Stimulated activated CD8-positive, alpha-beta memory T cell treated with anti-CD3 and anti-CD28 coated beads, Interleukin-4, amount 100 ng/mL, for 1 hour (primary cell): ENCODE measurements at places on chromosomes 2 and 18.

DNA sequence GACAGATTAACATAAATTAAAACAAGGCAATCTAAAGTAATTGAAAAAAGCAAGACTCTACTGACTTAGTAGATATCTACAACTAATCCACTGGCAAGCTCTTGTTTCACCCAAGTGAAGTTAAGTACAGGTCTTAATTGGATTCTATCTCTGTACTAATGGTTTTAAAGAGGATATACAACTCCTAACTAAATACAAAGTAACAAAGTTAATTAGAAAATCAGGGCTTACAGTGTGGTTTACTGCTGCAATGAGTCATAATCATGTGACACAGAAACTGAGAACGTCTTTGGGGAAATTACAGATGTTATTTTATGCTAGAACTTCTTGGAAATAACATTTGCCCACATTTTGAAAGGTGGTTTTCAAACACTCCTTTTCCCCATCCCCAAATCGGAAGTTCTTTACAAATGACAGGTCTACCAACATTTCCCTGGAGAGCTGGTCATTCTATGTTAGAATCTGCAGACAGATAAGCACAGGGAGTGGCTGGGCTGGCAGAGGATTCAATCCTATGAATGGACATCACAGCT, 245.3 kb downstream of the STK39 start:
- DNase-seq: no peak

- no peak for DNase-seq
These were observed 13.8 kb downstream of the NBAS start for GRCh38 chr2:15547115-15547876.

- no peak for DNase-seq
These were observed 102.4 kb downstream of the LDLRAD4 start for GRCh38 chr18:13320891-13321425.

DNA sequence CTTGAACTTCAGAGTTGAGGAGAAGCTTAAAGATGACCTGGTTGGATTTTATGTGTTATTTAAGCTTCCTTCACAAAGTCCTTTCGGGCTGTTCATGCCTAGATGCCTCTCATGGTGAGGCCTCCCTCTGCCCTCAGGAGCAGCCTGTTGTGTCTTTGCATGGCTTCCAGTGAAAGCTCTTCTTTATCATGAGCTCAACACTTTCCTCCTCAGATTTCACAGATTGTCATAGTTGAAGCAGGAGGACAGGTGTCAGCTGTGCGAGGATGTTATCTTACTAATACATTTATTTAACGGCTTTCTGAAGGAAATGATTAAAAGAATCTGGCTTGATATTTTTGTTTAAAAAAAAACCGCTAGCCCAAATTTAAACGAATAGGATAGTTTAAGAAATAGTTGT, 48.8 kb upstream of the ITSN2 start:
- DNase-seq: no peak

DNA sequence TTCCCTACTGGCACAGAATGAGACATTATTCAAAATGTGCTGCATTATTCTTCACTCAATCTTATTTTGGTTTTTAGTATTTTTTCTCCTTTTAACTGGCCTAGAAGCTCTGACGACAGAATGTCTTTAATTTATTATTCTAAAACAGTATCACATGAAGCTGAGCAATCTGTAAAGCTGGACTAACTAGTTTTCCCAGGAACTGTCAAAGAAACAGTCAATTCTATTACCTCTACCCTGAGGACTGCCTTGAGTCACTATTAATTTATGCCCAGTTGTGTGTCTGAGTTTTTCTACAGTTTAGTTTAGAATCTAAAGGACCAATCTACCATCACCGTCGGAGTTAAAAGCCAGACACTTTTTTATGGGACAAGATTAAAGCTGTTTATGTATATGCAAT, 31.6 kb downstream of the MBD2 start:
- no peak for DNase-seq

GRCh38 chr18:29449424-29449823, 1272.5 kb upstream of the CDH2 start:
- DNase-seq: no peak

GRCh38 chr2:57100436-57100835, 916.6 kb downstream of the CCDC85A start:
- no peak for DNase-seq

GRCh38 chr2:191345788-191346187, 100.6 kb downstream of the MYO1B start:
- no peak for DNase-seq

DNA sequence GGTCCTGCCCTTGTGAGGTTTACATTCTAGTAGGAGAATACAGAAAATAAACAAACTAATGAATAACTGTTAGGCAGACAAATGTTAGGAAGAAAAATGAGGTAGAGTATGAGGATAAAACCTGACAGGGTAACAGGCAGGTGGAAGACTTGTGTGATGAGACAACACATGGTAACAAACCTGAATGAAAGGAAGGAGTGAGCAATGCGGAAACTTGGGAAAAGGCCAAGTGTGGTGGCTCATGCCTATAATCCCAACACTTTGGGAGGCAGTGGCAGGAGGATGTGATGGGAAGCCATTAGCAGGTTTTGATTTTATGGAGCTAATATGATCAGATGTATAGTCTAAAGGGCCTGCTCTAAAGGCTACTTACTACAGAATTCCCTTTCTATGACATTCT, 74.2 kb downstream of the INO80D start:
- DNase-seq: no peak

GRCh38 chr2:168524005-168524404, 67.9 kb downstream of the CERS6 start:
- no peak for DNase-seq

DNA sequence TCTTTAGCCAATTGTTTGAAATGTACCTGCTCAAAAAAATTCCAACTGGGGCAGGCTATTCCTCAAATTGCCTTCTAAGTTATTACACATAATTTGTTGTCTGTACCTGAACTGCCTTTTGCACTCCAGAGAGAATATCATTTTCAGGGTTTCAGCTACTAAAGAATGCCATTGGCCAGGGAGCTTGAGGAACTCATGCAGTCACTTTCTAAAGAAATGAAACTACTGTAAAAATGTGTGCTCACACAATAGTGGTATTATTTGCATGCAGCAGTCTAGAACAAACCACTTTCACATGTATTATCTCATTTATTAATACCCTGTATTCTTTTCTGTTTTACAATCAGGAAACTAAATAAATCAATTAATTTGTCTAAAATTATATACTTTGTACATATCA, 152.2 kb downstream of the PID1 start:
- DNase-seq: no peak
